Camera-type eye (tissue), 1 donor: ENCODE measurements at places on chromosomes 12 and 14. TPM values are rescaled to one million over a fixed set of nuclear protein-coding genes. Genes with fewer than 3 reads are reported as not detected.

The C12orf54 gene
- not detected for total RNA-seq

The YAF2 gene
- total RNA-seq, result 75.3 TPM

The ALG10B gene
- total RNA-seq, result 19.7 TPM

The RFX4 gene
- 0.11 TPM for total RNA-seq

The SYNJ2BP gene
- 33.1 TPM for total RNA-seq

The BTG1 gene
- 92.0 TPM for total RNA-seq

The TMEM229B gene
- 7.0 TPM for total RNA-seq

The SAMD15 gene
- 4.7 TPM for total RNA-seq

The ACOT6 gene
- not detected for total RNA-seq

The KCNC2 gene
- total RNA-seq, result 7.5 TPM

The TMTC2 gene
- 121 TPM for total RNA-seq

The NR1H4 gene
- 0.66 TPM for total RNA-seq

The OR6C2 gene
- total RNA-seq, result not detected

The YY1 gene
- 77.4 TPM for total RNA-seq

The P2RX7 gene
- total RNA-seq, result 4.0 TPM

The AICDA gene
- 0.66 TPM for total RNA-seq

The MMP19 gene
- total RNA-seq, result 2.3 TPM

The ADCY6 gene
- total RNA-seq, result 50.1 TPM
